ENCODE measurements at places on chromosomes 2 and 18.

- peak; percentile 58 for DNase-seq
These were observed 10.7 kb upstream of the RNU4ATAC start for GRCh38 chr2:121519732-121520640.

- DNase-seq, result no peak
These were observed 60.8 kb downstream of the SLC66A2 start for GRCh38 chr18:79890674-79891073.

DNA sequence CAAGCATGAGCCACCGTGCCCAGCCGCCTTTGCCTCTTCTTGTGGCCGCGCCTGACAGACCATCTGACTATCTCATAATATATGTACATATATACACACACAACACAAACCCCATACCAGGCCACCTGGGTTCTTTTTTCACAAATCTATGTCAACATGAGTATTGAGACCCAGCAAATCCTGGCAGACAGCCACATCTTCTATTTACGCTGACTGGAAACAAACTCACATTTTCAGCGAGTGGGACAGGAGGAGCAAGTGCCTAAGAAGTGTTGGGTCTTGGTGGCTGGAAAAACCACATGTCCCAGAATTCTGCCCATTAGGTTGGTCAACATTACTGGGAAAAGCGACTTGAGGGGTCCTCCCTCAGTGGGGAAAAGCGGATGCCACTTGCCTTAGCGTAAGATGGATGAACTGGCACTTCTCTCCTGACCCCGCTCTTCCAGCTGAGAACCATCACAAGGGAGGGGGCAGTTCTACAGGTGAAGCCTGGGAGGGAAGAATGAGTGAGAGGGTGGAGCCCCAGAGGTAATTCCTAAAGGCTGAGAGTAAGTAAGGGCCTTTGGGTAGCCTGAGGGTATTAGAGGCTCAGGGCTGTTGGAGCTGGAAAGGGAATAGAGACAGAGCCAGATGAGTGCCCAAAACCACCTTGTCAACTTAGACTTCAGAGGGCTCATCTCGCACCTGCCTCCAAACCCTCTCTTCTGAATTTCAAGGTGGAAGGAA lies 1.9 kb downstream of the SCYGR3 start:
- no peak for DNase-seq

GRCh38 chr18:4510711-4511110 lies 55.6 kb upstream of the DLGAP1 start:
- DNase-seq, result peak; percentile 15

DNA sequence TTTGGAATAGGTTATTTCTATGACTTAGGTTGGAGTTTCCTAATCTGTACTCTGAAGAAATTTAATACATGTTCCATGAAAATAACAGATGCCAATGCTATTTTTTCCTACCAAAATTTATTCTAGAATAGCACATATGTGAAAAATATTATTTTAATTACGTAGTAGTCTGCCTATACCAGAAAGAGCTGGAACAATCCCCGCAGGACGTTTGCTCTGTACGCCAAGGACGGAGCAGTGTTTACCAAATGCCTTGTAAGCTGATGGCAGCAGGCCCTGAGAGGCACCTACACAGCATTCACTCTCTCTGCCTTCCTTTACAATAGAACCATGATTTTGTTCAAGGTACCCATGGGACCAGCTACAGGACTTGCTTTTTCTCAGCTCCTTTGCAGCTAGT lies 16.8 kb upstream of the SLC1A4 start:
- no peak for DNase-seq

GRCh38 chr2:10497797-10498251 lies 49.7 kb upstream of the ODC1 start:
- no peak for DNase-seq

DNA sequence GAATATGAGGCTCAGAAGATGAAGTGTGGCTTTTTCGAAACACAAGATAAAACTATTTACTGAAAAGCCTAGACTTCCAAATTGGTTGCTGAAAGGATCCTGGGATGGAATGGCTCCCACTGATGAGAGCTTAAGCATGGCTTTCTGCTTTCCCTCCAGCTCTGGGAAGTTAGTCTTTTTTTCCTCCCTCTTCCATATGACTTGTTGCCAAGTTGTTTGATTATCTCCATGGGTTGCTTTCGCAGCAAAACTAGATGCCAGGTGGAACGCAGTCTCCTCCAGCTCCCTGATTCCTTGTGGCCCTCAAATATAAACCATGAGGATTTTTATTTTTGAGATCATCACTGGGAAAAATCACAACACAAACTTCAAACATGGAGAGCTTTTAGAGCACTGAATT lies 276.5 kb downstream of the LRRTM1 start:
- no peak for DNase-seq

DNA sequence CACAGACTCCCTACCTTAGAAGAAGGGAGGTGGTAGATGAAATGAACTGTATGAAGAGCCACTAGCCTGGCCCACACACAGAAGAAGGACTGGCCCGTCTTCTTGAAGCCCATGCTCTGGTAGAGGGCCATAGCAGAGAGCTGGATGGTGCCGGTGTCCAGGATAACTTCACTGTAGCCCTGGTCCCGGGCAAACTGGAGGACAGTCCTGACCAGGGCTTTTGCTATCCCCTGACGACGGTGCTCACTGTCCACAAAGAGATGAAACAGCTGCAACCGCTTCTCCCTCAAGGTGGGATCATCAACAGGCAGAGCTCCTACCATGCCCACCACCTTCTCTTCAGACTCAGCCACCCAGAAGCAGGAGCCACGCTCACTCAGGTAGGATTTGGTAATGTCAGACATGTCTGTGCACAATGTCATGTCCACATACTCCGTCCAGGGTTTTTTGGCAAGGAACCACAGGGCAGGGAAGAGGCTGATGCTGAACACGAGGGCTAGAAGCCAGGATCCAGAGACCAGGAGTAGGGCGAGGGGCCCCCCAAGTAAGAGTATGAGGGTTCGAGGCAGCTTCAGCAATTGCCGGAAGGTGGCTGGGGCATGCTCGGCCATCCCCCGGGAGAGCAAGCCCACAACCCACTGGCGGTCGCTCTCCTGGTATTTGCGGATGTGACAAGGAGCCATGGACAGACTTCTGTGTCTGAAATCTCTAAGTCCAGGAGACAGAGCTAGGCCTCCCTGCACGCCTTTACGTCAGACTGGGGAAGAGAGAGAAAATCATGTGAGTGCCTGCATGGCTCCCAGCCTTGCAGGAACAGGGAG lies 1.1 kb downstream of the NAT8 start:
- no peak for DNase-seq

- peak; percentile 47 for DNase-seq
These were observed 19.0 kb upstream of the CCNYL1 start for GRCh38 chr2:207692206-207693065.

DNA sequence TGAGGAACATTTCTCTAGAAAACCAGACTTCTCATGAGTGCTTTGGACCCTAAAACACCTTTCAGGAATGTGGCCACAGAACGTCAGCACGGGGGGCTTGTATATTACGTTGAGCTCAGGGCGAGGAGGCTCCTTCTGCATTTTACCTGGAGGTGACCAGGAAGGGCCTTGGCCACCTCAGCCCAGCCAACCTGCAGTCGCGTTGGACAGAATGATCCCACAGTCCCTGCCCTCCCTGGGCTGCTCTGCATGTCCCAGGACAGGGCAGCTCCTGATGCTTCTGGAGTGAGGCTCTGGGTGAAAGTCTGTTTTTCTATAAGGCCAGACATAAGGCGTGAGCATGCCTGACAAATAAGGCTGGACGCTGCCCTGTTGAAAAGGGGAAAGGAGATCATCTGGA lies 121.9 kb downstream of the NDUFA10 start:
- no peak for DNase-seq

DNA sequence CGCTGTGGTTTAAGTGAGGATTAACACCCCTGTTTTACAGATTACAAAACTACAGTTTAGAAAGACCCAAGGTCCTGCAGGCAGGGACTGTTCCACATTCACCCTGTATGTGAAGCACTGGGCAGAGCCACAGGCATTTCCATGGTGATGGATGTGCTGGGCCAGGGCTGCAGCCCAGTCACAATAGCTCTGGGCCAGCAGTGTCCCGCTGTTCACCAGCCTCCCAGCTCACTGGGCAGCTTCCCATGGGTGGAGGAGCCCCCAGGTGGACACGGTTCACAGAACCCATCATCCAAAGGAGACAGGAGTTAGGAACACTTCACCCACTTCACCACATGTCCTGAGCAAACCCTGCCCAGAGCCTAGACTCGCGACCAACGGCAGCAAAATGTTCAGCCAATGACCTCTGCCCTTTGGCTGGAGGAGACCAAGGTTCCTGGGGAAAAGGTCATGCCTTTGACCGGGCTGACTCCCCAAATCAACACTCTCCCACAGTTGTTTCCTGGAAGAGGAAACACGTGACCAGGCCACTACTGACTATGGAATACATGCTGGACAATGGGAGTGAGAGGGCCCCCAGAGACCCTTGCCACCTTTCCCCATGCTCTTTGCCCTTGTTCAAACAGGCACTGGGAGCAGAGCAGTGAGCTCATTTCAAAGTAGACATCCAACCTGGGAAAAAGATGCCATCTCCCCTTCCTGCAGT lies 28.0 kb upstream of the SLC35F6 start:
- DNase-seq, result no peak

- no peak for DNase-seq
These were observed 743.7 kb upstream of the HS6ST1 start for GRCh38 chr2:129062146-129062912.

GRCh38 chr2:36664696-36665076 lies 31.8 kb upstream of the VIT start:
- no peak for DNase-seq

DNA sequence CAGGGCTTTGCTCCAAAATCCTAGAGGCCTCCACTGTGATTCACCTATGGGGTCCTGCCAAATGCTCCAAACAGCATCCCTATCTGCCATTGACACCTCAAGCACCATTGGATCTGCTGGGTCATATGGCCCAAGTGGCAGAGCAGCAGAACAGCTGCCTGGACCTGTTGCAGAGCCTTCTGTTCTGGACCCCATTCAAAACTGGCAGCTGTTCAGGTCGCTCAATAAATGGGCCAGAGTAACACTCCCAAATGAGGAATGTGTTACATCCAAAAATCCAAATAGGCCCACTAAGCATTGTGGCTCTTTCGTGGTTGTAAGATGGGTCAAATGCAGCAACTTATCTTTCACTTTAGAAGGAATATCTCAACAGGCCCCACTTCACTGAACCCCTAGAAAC lies 783.6 kb downstream of the DCDC2C start:
- no peak for DNase-seq

GRCh38 chr2:240300840-240301239 lies 134.6 kb upstream of the GPC1 start:
- no peak for DNase-seq

GRCh38 chr2:156947261-156947660 lies 310.2 kb upstream of the GALNT5 start:
- DNase-seq, result no peak

DNA sequence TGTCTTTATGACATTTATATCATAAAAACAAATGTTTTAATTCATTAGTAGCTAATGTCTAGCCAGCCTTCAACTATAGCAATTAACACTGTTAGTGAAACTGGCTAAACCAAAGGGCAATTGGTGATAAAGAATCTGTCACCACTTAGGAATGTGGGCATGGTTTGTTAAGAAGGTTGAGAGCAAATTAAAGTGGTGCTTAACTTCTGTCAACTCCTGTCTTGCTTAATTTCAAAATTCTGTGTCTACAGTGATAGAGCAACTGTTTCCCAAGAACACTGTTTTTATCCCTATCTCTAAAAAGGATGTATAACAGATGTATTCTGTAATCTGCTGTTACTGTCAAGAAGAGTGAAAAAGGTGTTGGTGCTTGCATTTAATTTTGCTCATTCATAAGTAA lies 36.5 kb downstream of the CFAP36 start:
- no peak for DNase-seq

DNA sequence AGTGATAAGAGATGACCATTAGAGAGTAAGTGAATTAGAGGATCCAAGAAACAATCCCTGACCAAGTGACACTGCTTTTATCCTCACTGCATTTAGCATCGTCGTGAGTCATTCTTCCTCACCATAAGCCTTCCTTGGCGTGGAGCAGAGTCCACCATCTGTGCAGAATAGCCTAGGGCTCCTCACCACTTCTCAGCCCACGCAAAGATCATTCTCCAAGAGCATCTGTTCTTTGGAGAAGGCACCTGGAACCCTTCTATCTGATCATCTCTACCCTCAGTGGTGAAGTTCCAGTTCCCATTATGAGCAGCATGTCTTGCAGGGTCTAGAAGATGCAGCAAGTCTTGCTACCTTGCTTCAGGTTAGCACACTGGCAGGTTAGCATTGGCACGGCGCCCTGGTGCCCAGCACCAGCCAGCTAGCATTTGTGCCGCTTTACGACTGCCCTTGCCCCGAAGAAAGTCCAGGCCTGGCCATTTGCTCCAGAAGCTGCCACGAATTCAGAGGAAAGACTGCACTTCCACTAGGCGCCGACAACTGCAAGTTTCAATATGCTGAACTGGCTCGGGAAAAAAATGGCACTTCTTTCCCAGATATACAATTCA lies 225.8 kb downstream of the TTC32 start:
- no peak for DNase-seq

DNA sequence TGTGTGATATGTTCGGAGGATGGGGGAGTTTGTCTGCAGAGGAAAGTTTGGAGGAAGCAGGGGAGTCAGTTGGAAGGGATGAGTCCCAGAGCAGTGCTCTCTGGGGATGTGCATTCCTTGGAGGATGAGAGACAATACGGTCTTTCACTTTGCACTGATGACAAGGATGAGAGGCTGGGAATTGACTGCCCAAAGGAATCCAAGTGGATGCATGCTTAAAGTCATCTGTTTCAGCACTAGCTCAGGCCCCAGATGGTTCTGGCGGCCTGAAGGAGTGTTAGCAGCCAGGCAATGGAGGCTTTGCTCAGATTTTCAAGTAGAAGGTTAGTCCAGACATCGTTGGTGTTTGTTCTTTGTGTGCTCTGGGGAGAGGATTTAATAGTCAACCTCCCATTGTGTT lies 100.2 kb downstream of the CRIM1 start:
- no peak for DNase-seq

DNA sequence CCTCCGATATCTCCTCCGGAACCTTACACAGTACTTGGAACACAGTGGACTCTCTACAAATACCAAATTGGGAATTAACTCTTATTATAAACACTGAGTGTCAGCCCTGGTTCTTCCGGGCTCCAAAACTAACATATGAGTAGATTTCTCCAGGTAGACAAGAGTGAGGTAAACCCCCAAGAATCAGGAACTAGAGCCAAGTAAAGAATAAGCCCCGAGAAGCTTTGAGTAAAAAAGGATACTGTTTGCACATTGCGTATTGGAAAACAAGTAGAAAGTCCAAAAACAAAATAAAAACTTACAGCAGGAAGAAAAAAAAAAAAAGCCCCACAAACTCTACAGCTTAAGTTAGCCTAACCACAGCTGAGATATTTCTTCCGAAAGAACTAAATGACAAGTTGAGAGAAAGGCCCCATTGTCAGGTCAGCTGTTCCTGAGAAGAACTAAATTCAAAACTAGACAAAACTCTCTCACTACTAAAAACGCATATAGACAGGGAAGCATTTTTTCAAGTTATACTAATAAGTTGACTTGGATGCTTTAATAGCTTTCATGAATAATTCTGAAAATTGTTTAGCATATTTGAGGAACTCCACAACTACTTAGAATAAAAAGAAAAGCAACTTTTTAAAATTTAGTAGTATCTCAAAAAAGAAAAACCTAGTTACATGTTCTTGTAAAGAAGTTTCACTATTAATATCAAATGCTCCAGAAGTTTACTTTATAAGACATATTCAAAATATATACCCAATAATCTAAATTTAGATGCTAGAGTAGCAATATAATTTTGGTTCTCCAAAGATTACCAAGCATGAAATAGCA lies 4.3 kb upstream of the HAAO start:
- no peak for DNase-seq

All from caudate nucleus (tissue), 63 donors.